ENCODE measurements at places on chromosomes 6 and 20.

DNA sequence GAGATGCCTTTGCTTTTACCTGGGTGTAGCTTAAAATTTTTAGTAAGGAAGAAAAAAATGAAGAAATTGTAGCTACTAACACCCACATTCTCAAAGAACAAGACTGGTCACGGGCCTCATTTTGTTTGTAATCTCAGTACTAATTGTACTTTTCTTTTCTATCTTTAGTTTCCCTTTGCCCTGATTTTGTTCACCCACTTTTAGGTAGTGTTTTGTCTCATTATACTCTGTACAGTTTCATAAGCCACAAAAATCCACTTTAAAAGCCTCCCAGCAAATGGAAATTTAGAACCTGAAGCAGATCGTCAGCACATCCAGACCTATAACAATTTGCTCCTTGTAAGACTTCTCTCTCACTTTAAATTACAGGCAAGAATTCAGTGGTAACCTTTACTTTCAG, 43.3 kb downstream of the TP53INP2 start:
- no peak for DNase-seq

DNA sequence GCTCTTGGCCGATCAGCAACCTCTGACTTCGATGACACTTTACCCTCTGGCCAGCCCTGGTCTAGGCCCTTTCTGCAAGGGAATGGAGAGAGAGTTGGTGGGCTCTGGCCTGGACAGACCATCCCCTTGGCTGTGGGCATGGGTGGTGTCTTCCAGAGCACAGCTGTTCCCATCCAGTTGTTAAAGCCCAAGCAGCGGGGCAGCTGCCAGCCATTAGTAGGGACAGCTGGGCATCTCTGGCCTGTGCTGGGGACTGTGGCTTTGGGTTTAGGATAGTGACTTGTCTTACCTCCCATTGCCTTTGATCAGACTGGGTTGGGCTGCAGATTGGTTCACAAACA, 2.8 kb downstream of the CDC25B start:
- no peak for DNase-seq

DNA sequence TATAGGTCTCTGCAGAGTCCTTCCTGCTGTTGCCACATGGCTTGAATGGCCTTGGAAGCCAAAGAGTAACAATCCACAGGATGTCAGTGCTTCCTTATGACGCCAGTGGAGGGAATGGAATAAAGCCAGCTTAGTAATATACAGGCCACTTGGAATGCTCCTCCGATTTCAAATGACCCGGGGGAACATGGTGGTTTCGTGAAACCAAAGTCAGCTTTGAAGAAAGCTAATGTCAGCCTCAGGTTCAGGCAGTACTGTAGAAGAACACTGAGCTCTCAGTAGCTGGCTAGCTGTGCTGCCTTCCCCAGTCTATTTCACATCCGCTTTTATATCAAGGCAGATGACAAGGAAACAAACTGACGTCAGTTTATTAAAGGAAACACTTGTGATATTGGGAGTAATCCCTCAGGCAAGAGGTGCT, 189.1 kb downstream of the DTNBP1 start:
- DNase-seq = peak; percentile 46

DNA sequence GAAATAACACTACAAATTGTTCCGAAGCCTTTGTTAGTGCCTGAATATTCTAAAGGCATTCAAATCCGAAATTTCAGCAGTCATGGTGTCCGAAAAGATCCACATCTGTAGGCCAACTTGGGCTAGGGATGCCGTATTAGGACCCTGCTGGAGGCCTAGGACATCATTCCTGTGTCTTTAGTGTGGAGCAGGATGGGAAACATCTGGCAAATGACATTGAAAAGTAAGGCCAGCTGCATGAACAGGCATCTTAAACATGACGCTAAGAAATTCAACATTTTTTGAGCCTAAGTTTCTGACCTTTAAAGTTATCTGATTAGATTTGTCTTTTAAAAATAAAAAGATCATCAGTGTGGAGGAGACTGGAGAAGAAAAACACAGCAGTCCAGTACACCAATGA, 91.3 kb downstream of the MYLK4 start:
- no peak for DNase-seq

GRCh38 chr6:170292111-170292406, 1.2 kb upstream of the DLL1 start:
- no peak for DNase-seq

- no peak for DNase-seq
Measured at GRCh38 chr6:157571269-157571668, 190.3 kb downstream of the ZDHHC14 start.

DNA sequence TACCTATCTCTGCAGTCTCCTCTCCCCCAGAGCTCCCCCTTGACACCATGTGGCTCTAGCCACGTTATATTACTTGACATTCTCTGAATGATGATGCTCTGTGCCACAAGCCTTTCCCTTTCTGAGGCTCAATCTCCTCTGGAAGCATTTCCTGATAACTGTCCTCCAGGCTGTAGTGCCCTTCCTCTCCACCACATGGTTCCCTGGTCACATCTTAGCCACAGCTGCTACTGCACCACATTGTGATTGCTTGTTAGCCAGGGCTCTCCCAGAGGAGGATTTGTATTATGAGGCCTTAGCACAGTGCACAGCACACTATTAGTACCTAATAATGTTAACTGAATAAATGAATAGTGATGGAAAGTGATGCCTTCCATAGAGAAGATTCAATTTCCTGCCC, 63.9 kb upstream of the RCAN2 start:
- DNase-seq = no peak

DNA sequence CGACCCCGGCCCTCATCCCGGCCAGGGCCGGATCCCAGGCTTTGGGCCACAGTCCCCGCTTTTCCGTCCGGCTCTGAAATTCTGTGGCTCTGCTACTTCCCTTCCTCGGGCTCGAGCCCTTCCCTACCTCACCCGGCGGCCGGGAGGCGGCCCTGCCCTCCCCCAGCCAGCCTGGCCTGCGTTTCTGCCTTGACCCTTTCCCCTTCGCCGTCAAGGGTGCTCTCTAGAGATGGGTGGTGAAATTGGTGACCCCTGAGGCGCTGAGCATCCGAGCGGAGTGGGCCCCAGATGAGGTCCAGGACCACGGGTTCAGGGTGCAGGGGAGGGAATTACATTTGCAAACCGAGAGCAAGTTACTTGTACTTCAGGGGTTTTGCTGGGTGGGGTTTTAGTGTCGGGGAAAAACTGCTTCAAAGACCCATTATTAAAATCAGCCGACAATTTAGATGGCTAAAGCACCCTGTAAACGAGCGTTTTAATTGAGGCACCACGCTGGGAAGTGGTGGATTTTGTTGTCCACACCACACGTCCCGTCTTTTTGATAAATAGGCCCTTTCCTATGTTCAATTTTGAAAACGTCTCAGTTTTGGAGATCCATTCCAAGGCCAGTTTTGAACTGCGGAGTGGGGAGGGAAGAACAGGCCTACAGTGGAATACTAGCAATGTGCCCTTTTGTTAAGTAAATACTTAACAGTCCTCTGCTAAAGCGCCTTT, 9.9 kb downstream of the TFAP2A start:
- no peak for DNase-seq

GRCh38 chr6:89067796-89068195, 12.8 kb upstream of the PNRC1 start:
- DNase-seq = peak; percentile 81

GRCh38 chr6:87504441-87504840, 31.7 kb downstream of the SLC35A1 start:
- DNase-seq = no peak

GRCh38 chr6:88725111-88725975, 238.1 kb downstream of the RNGTT start:
- no peak for DNase-seq

GRCh38 chr20:43983359-43983758, 68.7 kb downstream of the TOX2 start:
- DNase-seq = no peak

- DNase-seq = no peak
Measured at GRCh38 chr20:61191096-61191495, 61.0 kb upstream of the CDH4 start.

- DNase-seq = no peak
Measured at GRCh38 chr6:162468326-162468725, 259.2 kb downstream of the PRKN start.

DNA sequence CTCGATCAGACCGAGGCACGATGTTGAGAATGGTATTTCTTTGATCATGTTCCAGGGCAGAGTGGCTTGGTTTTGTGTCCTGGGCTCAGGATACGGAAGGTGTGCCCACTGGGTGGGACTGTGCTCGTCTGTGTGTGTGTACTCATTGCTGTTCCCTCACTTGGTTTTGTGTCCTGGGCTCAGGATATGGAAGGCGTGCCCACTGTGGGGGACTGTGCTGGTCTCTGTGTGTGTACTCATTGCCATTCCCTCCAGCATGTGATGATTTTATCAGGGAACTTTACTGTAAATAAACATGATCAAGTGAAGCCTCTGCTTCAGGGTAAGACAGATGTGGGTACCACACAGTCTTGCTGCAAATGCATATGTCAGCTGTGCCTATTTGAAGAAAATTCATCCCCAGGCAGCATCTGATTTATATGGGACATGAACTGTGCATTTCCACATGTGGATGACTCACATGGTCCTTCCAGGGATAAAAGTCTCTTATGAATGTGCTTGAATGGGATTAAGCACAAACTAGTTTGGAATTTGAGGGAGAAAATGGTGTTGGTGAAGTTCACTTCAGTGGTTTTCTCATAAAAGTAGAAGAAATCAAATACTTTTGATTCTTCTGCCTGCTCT, 274.3 kb downstream of the QKI start:
- DNase-seq = peak; percentile 15

DNA sequence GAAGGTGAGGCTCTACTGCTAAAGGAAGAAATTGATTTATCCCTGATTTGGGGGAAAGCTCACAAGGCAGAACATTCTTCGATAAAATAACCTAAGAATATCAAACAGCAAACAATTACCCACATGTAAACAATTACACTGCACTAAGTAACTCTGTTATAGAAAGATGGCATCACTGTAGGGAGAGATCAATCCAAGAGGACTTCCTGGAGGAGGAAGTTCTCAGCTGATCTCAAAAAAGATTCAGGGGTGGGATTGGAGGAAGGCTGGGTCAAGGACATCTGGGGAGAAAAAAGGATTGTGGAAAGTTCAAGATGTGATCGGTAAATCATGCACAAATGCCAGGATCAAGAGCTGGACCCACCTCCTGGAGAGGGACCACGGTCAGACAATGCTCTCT, 361.0 kb upstream of the SULF2 start:
- DNase-seq = no peak

DNA sequence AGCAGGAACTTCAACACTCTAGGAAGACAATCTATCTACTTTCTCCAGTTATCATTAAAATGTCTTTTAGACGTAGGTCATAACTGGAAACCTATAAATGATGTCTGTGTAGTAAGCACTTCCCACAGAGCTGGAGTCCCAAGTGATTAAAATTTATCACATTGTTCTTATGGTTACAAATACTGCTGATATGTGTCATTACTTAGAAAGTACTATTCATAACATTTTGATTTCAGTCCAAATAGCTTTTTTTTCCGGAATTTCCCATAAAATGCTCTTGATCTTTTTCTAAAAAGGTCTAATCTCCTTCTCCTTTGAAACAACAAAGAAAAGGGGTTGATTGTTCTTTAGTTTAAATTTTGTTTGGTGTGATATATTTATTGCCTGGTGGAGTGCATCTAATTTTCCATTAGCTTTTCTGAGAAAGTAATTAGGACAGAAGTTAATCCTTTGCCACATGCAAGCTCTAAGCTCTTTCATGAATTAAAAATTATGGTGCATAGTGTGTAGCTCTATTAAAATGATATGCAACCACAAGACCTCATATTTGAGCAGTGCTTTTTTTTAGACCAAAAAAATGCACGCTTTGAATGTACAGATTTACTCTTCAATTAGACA, 132.7 kb upstream of the TCF21 start:
- no peak for DNase-seq

DNA sequence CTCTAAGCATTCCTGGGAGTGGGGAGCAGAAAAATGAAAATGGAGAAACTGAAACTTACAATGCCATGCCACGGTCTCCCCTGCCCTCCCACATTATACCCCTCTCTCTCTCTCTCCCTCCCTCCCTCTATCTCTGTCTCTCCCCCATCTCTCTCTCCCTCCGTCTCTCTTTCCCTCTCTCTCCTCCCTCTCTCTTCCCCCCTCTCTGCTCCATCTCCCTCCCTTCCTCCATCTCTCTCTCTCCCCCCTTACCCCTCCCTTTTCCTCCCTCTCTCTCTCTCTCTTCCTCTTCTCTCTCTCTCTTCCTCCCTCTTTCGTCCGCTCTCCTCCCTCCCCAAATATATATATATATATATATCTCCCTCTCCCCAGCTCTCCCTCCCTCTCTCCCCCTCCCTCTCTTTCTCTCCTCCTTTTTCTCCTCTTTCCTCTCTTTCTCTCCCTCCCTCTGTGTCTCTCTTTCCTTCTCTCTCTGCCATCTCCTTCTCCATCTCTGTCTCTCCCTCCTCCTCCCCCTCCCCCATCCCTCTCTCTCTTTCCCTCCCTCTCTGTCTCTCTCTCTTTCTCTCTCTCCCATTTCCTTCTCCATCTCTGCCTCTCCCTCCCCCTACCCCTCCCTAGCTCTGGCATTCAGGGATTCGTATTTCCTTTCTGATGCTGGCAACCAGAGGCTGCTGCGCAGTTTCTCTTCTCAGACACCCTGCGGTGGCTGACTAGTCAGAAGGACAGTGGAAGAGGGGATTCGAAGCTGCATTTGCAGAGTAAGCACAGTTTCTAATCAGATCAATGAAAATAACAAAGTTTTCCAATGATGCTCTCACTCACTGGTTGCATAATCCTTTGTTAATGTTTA, 13.9 kb upstream of the VAPB start:
- DNase-seq = no peak

DNA sequence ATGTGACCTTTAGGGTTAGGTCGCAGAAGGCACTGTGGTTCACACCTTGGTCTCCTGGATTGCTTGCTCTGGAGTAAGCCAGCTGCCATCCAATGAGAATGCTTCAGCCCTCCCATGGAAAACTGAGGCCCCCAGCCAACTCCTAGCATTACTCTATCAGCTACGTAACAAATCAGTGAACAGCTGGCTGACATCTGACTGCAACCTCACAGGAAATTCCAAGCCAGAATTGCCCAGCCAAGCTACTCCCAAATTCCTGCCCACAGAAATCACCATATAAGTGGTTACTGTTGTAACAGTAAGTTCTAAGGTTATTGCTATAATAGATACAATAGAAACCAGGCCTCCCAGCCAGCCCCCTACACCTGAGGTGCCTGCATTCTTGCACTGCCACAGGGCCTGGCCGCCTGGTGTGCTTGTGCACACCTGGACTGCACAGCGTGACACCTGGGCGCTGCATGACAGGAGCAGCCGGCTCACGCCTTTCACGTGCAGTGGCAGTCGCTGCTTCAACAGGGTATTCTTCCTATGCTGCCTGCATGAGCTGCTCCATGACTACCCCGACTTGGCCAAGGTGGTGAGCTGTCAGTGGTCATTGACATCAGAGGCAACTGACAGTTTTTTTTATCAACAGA, 429.7 kb upstream of the RUNX2 start:
- DNase-seq = peak; percentile 6

DNA sequence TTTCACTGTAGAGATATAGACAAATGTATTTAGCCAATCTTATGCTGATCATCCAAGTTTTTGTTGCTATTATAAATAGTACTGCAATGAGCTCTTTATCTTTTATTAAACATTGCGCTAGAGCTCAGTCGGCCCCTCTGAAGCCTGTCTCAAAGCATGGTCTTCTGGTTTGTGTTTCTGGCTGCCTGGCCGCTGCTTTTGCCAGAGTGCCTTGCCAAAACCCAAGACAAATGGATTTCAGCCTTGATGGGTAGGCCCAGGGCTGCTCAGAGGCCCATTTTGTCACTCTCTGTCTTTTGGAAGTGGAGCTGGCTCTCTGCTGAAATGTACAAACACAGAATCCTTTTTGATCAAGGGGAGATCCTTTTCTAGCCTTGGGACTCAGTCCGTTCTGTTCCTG, 102.9 kb upstream of the KCNG1 start:
- DNase-seq = no peak
